ENCODE measurements at places on chromosomes 13 and 19.

DNA sequence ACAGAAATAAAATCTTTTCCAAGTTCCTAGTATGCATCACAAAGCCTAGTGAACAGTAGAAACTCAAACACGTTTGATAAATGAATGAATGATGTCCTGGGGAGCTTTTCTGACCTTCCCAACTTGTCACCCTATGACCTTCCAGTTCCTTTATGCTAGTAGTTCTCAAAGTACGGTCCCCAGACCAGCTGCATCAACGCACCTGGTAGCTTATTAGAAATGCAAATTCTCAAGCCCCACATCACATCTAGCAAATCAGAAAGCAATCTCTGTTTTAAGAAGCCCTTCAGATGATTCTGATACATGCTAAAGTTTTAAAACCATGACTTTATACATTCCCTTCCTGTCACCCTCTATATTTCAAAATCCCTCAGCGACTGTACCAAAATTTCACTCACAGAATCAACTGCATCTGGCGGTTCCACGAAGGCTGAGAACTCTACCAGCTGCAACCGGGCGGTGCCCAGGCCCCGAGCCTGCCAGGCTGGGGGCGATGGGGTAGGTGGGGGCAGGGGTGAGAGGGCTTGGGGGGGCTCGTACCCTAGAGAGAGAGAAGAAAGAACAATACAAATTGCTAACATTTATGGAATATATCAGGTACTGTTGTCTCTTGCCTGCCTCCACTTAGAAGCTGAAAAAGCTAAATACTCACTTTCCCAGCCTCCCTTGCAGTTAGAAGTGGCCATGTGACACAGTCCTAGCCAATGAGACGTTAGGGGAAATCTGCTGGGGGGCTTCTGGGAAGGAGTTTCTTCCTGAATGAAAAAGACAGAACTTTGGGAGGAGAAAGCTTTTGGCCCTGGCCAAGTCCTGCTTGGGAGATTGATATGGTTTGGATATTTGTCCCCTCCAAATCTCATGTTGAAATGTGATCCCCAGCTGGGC lies 13.3 kb downstream of the CD37 start:
- DNase-seq: no peak

DNA sequence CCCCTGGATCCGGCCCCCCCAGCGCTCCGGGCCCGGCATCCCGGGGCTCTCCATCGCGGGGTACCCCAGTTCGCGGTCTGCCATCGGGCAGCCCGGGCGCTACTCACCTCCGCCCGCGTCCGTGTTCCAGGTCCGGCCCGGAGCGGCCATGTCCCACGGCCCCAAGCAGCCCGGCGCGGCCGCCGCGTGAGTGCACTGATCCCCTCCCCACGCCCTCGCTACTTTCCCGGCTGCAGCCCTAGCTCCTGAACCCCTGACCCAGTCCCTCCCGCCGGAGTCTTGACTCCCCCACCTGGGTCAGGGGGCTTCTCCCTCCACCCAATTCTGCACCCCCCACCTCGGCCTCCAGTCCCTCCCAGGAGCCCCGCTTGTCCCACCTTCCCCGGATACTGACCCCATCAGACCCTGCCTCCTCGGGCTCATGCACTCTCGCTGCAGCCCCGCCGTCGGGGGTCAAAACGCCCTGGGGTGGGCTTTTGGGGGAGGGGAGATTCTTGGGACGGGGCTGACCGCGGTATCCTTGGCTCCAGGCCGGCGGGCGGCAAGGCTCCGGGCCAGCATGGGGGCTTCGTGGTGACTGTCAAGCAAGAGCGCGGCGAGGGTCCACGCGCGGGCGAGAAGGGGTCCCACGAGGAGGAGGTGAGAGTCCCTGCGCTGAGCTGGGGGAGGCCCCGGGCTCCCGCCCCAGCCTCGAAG lies 566 bp downstream of the HMG20B start:
- DNase-seq: no peak

- no peak for DNase-seq
Observed at GRCh38 chr19:23286477-23286876, 36.3 kb upstream of the ZNF724 start.

- peak; percentile 76 for DNase-seq
Observed at GRCh38 chr19:18388100-18388959, 2.4 kb downstream of the GDF15 start.

DNA sequence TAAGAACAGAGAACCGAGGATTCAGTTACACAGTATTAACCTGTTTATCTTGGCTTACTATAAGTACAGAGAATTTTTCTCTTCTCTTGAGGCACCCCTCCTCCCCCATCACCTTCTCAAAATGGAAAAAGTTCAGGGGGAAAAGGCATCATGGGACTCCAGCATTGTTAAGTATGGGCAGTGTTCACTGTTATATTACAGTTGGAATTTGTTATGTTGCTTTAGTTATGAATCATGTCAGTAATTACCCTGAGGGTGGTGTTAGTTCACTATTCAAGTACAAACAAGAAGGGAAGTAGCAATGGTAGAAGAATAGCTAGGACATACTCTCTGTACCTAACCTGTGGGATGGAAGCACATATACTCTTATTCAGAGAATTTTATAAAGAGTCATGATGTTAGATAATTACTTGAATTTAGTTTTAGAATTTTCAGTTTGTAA lies 12.0 kb downstream of the LPAR6 start:
- DNase-seq: no peak

DNA sequence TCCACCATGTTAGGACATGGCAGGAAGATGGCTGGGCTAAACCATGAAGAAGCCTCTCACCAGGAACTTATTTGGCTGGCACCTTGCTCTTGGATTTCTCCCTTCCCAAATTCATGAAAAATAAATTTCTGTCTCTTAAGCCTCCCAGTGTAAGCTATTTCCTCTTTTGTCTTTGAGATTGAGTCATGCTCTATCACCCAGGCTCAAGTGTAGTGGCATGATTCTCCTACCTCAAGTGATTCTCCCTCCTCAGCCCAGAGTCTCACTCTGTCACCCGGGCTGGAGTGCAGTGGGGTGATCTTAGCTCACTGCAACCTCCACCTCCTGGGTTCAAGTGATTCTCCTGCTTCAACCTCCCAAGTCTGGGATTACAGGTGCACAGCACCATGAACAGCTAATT lies 12.6 kb downstream of the ZNF888 start:
- DNase-seq: no peak

GRCh38 chr19:5627395-5627904 lies 4.6 kb downstream of the SAFB start:
- no peak for DNase-seq

DNA sequence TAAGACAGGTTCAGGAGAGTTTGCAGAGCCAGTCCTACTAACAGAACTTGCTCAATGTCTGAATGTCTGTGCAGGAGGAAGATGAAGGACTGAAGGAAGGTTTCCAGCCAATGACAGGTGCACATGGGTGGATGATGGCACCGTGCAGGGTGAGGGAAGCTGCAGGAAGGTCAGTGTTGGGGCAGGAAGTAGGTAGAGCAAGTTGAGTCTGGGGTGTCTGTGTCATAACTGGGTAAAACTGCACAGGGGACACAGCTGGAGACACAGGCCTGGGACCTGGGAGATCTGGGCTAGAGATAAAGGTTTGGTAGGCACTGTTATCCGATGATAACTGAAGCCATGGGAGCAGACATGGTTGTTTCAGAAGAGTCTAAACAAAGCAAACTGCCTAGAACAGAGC lies 116.9 kb downstream of the USP12 start:
- DNase-seq: no peak

- DNase-seq: no peak
Observed at GRCh38 chr13:45621950-45622349, 6.4 kb upstream of the ERICH6B start.

- no peak for DNase-seq
Observed at GRCh38 chr19:1859331-1859781, 4.0 kb downstream of the KLF16 start.

- DNase-seq: no peak
Observed at GRCh38 chr13:33932769-33933406, 114.9 kb downstream of the RFC3 start.

DNA sequence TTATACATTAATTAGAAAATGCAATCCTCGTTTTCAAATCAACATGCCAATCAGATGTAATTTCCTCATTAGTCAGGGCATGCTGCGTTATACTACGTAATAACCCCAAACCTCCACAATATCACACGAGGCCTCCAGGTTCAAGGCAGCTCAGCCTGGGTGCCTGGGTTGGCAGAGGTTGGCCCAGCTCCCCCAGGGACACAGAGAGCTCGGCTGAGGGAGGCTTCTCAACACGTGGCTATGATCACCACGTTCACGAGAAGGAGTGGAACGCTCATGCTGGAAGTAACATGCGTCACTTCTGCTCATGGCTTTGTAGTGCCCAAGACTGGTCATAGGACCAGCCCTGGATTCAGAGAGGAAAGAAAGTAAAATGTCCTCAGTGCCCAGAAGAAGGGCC lies 144.9 kb upstream of the SOX1 start:
- no peak for DNase-seq

DNA sequence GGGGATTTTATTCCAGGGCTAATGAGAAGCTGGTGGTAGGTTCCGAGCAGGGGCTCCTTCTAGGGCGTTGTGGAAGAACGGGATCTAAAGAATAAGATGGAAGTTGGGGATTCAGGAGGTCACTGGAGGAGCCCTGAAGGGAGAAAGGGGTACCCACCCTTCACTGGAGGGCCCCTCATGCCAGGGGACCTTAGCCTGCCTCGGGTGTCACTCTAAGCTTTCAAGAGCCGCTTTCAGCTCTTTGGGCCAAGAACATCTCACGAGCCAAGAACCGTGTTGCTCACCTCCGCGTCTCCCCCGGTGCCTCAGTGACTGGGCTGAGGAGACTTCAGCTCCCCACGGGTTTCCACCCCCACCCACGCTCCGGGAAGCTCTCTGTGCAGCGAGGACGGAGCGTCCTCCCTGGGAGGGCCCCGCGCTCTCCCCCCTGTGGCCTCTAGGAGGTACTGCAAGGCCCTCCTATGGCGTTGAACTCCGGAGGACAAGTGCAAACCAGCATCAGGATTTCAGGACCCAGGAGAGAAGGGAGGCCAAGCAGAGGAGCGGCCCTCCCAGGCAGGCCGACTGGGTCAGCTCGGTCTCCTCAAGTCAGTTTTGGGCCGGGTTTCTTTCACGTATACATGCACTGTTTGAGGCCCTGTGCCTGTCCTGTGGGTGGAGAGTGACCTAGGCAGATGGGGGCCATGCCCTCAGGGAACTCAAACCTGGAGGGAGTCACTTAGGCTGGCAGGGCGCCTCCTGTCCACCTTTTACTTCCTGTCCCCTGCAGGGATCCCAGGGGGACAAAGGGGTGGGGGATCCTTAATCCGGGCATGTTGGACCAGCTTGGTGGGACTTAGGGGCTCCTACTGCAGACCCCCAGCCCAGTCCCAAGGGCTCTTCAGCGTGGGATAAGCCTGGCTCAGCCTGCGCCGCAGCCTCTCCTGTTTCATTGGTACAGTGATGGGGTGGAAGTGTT lies 5.1 kb upstream of the KRTDAP start:
- peak; percentile 61 for DNase-seq

DNA sequence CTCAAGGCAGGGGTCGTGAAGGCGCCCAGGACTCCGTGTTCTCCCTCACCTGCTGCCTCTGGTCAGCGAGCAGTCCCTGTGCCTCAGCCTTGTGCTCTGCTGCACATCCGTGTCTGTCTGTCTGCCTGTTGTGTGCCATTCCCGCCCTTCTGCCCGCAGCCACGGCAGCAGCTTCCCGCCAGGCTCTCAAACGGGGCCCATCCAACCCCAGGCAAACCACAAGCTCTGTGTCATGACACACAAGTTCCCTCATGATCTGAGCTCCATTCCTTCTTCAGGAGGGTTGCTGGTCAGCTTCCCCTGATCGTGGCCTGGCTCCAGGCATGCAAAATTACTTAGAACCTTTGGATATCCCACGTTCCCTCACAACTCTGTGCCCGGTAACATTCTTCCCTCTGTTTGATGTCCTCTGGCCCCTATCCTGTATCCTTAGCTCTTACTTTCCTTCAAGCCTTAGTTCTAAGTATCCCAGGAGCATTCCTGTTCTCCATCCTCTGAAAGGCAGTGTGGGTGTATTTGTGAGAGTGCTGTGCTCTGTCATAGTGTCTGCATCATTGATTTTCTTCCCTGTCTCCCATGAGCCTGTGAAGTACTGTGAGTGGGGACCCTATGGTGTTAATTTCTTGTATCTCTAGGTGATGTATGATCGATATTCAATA lies 3.2 kb downstream of the GPR183 start:
- DNase-seq: no peak

DNA sequence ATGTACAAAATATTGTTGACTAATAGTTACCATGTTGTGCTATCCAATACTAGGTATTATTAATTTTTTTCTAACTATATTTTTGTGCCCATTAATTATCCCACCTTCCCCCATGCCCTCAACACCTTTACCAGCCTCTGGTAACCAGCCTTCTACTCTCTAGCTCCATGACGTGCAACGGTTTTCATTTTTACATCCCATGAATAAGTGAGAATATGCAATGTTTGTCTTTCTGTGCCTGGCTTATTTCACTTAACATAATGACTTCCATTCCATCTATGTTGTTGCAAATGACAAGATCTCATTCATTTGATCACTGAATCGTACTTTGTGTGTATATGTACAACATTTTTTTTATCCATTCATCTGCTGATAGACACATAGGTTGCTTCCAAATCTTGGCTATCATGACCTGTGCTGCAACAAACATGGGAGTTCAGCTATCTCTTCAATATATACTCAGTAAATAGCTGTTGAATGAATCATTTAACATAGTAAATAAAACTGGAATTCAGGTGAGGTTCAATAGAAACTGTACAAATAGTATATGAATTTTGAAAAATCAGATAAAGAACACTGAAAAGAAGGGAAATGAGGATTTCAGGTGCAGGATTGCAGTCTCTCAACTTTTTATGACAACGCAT lies 509.0 kb upstream of the MIR17HG start:
- no peak for DNase-seq

GRCh38 chr13:103168901-103169508 lies 102.8 kb upstream of the SLC10A2 start:
- no peak for DNase-seq

- no peak for DNase-seq
Observed at GRCh38 chr13:27088619-27089018, 83.0 kb downstream of the USP12 start.

GRCh38 chr13:81770868-81771505 lies 1430.1 kb upstream of the SPRY2 start:
- no peak for DNase-seq

- no peak for DNase-seq
Observed at GRCh38 chr13:98549728-98550317, 27.1 kb downstream of the STK24 start.

- DNase-seq: no peak
Observed at GRCh38 chr19:912181-913079, 589 bp downstream of the R3HDM4 start.

- no peak for DNase-seq
Observed at GRCh38 chr13:79866436-79866835, 385.5 kb downstream of the NDFIP2 start.
